Suppressor macrophage (primary cell): ENCODE measurements at places on chromosomes 1 and 21.

GRCh38 chr21:36845790-36846189 is 120.7 kb downstream of the HLCS start:
- no peak for DNase-seq

DNA sequence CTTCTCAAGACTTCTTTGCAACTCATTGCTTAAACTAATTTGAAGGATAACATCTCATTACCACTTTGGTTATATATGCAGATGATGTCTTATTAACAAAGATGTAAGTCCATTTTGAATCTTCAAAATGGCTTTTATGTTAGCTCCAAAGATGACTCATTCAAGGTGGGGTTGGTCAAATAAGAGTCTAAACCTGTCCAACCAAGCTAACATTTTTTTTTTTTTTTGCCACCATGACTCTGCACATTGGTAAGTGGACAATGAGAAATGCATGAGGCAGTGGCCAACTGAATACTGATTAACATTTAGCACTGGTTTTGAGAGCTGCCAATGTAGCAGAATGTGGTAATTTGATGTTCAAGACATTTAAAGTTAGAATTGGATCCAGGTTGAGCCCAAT is 278 bp upstream of the KRTAP27-1 start:
- DNase-seq, result no peak

DNA sequence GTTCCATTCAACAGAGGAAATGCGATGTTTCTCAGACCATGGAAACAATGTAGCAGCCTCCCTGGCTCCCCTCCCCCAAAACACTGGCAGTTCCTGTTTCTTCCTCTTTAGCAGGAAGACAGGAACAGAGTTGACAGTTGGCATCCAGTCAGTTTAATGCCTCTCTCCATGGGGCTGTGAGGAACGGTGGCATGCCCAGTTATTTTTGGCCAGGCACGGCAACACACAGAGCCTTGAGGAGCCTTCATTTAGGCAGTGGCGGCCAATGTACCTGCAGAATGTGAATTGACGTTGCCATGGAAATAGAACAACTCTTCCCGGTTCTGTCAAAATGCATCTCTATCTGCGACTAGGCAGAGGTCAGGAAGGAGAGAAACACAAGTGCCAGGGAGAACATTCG is 330.6 kb downstream of the DSCAM start:
- DNase-seq, result peak; percentile 68

- no peak for DNase-seq
Observed at GRCh38 chr1:36084497-36085115, 712 bp downstream of the TEKT2 start.

- DNase-seq, result peak; percentile 61
Observed at GRCh38 chr1:109659997-109660690, 4.2 kb downstream of the GSTM4 start.

DNA sequence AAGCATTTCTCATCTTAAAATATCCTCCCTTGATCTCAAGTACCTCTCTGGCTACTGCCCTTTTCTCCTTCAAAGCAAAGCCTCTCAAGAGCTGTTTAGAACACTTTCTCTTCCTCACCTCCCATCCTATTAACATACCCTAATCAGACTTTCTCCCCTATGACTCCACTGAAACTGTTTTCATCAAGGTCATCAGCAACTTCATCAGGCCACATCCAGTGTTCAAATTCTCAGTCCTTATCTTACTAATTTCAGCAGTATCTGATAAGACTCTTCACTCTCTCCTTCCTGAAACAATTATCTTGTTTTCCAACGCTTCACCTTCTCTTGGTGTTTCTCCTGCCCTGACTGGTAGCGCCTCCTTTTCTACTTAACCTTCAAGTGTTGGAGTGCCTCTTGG is 1.5 kb upstream of the RAP1A start:
- DNase-seq, result no peak

DNA sequence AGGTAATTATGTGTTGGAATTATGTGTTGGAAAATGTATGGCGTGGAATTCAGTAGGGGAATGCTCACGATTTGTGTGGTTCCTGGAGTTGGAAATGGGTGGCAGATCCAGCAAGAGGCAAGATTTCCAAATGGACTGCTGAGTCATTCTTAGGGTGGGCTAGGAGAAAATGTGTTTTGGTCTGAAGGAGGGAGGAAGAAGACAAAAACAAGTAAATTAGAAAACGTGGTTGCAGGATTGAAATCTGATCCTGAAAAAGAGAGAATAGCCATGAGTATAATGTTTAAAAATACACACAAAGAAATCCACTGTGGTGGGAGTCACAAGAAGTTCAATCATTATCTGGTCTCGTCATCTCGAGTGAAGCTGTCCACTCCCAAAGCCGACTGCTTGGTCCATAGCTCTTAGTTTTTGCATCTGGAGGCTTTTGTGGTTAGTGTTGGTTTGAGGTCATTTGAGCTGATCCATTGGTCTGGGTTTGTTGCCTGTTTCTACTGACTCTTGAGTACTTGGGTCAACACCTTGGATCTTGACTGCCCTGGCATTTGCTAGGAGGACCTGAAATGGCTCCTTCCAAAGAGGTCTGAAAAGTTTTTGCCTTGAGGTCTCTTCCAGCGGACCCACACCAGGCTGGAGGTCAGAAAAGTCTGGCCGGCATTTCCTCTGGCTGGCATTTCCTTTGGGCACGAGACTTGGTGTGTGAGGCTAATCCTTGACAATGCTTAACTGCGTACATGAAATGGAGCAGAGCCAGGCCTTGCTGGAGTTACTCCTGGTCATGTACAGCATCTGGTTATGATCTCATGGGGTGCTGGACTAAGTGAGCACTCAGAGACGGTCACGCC is 9.2 kb downstream of the MX2 start:
- DNase-seq, result no peak

- no peak for DNase-seq
Observed at GRCh38 chr1:68276448-68276847, 44.1 kb upstream of the WLS start.

DNA sequence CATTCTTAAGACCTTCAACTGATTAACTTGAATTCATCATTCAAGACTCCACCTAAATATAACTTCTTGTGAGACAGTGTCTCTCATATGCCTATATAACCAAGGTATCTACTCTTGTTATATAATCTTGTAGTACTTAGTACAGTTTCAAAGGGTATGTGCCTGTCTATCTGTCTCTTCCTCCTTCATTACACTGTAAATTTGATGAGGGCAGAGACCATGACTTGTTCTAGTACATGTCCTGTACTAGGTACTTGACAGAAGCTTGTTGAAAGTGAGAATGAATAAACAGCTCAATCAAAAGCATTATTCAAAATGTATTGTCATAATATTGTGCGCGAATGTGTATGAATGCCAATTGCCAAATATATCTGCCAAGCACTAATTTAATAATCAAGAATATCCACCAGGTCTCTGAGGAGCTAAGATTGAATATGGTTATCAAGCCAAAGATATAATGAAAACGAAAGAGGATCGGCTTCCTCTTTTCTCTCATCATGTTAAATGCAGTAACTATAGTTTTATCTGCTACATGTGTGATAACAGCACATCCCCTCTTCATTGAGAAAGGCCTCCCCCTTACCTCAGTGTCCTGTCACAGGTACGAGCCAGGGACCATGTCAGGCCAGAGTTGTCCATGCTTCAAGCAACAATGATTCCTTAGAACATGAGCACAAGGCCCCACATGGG is 117.3 kb downstream of the UCHL5 start:
- peak; percentile 19 for DNase-seq

DNA sequence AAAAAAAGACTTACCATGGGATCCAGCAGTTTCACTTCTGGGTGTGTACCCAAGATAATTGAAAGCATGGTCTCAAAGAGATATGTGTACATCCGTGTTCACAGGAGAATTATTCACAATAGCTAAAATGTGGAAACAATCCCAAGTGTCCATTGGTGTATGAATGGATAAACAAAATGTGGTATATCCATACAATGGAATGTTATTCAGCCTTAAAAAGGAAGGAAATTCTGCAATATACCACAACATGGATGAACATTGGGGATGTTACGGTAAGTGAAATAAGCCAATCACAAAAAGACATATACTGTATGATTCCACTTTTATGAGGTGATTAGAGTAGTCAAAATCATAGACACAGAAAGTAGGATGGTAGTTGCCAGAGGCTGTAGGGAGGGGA is 7.0 kb upstream of the TUT4 start:
- DNase-seq, result no peak

DNA sequence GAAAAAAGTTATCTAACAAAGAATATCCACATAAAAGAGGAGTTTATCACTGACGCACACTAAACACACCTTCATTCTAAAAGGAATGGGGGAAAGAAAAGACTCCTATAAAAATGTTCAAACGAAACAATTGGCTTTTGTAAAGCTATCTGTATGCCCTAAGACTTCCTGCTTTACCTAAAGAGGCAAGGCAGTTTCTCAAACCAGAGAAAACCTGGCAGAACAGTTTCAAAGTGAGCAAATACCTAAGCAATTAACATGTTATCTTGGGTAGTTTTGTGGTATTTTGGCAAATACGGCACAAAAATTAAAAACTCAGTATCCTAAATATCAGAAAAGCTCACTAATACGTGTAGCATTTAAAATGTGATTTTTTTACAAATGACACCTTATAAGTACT is 1.9 kb downstream of the PUM1 start:
- DNase-seq, result no peak

DNA sequence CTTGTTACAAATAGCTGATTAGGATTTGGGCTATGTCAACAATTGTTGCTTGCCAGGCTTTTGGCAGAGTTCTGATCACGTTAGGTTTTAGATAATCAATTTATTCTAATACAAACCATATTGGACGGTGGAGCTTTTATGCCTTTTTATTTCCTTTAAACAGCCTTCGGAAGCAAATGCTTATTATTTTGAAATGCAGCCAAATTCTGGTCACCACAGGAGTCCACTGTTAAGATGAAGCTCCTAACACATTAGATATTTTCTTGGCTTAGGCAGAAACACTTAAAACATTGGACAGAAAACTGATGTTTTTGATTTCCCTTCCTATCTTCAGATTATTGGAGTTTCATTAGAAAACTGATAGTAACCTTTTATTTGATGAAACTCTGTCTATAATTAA is 82.9 kb downstream of the CENPF start:
- DNase-seq, result no peak

DNA sequence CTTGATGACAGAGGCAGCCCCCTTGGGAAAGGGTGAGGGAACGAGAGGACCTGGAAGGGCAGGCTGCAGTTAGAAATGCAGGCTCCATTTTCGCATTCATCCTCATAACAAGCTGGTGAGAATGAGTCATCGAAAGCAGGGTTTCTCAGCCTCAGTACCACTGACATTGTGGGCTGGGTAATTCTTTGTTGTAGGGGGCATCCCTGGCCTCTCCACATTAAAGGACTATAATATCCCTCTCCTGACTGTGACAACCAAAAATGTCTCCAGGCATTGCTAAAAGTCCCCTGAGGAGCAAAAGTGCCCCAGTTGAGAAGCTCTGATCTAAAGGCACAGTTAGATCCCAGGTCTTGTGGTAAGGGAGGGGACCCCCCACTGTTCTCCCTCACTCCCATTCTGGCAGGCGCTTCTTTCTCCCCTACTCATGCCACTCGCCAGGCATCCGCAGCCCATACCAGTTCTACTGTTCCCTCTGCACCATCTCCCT is 20.4 kb downstream of the KCNN3 start:
- DNase-seq, result no peak

DNA sequence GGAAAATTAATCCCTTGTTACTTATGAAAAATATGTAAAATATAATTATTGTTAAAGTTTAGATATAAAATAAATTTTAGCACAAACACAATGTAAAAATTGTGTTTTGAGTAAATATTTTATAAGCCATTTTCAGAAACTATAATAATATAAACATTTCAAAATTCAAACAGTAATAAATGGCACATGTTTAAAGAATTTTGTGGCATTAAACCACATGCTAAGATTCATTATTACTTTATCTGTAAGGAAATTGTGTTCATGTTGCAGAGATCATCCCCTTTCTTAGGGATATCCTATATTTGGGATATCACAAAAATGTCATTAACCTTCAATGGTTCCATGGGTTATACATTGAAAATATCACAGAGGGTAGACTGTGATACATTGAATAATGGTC is 1044.3 kb downstream of the AMY1C start:
- DNase-seq, result no peak

GRCh38 chr1:1371746-1372711 is 3.0 kb downstream of the AURKAIP1 start:
- peak; percentile 58 for DNase-seq

DNA sequence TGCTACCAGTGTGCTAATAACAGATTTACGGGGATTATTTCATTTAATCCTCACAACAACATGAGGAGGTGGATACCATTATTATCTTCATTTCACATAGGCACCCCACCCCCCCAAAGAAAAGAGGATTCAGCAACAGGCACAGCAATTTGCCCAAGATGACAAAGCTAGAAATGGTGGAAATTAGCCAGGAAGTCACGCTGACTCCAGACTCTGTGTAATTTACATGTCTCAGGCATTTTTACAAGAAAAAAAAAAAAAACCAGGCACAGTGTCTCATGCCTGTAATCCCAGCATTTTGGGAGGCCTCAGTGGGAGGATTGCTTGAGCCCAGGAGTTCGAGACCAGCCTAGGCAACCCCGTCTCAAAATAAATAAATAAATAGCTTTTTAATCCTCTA is 37.5 kb upstream of the PRDM2 start:
- peak; percentile 72 for DNase-seq

GRCh38 chr21:41758550-41758949 is 8.3 kb downstream of the RIPK4 start:
- DNase-seq, result no peak

GRCh38 chr1:20373286-20373685 is 82.6 kb downstream of the VWA5B1 start:
- DNase-seq, result no peak

DNA sequence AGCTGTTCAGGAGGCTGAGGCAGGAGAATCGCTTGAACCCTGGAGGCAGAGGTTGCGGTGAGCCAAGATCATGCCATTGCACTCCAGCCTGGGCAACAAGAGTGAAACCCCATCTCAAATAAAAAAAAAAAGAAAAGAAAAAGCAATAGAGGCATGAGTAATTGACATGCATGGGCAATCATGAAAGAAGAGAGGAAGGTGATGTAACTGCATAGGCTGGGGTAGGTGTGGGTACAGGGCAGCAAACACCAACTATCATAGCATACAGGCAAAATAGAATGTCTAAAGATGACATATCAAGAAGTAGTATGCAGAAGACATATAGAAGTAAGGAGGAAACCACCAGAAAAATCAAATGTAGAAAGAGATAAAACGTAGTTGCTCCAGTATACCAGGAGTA is 19.0 kb upstream of the MGST3 start:
- DNase-seq, result no peak
